A172 (cell line): ENCODE measurements at places on chromosomes 5 and 9. TPM values are rescaled to one million over a fixed set of nuclear protein-coding genes. Genes with fewer than 3 reads are reported as not detected.

- DNase-seq = no peak
Measured at GRCh38 chr9:115141612-115142011, 23.7 kb upstream of the TNC start.

- no peak for DNase-seq
Measured at GRCh38 chr5:9452181-9452580, 93.7 kb downstream of the SEMA5A start.

- no peak for DNase-seq
Measured at GRCh38 chr5:179054036-179054785, 6.0 kb upstream of the ZNF354C start.

The LVRN gene
- 0.09 TPM in 1 of 2 replicates, not detected in the other for total RNA-seq

The NLN gene
- total RNA-seq = 48.9 and 54.7 TPM in 2 replicates
